NCI-H187 (cell line): ENCODE measurements at places on chromosomes 7 and 10.

DNA sequence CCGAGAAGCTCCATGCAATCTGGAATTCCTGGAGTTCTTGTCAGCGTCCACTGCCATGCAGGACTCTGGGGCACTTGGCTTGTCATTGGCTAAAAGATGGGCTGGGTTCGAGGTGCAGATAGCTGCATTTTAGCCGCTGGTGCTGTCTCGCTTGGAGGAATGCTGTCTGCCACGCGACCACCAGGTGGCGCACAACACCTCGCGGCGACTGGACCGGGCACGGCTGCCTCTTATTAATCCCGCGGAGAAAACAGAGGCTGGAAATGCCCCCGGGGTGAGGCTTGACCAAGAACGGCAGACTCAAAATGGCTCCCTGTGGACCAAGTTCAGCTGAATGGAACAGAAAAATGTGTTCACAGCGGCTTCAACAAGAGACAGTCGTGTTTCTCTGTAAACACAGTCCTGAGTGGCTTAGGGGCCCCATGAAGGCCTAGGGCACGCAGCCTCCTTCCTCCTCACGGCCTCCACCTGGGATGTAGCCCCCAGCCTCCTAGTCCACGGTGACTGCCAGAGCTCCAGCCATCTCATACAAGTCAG, 46.2 kb downstream of the AOC1 start:
- DNase-seq: peak; percentile 63

DNA sequence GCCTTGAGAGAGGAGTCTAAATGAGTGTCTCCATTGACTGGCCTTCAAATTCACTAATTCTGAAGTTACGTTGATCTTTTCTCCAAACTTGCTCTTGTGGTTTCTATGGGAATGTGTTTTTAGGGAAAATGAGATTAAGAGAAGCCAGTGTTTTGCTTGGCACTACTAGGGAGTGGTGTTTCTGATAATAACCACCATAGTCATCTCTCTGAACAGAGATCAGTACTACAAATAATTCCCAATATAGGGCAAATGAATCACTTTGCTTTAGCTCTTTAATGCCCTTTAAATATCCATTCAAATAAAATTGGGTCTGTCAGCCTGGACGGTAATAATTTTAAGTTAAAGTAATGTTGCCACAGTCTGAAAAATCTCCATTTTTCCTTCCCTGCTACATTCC, 90.8 kb downstream of the NRF1 start:
- DNase-seq: no peak

GRCh38 chr10:77486517-77486916, 151.1 kb downstream of the KCNMA1 start:
- no peak for DNase-seq

DNA sequence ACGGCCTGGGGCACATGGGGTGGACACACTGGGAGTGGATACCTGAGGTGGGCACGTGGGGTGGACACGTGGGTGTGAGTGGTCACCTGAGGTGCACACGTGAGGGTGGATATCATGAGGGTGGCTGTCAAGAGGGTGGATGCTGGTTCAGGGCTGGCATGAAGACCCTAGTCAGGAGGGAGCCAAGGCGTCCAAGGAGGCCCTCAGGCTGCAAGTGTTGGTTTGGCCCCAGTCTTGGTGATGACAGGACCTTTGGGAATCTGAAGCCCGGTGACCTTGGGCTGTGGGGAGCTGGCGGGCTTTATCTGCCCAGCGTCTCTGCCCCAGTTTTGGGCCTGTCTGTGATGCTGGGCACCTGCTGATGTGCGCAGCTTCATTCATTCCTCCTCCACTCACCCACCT, 24.9 kb upstream of the PFKFB3 start:
- DNase-seq: no peak

GRCh38 chr7:11294965-11295364, 321.3 kb downstream of the PHF14 start:
- no peak for DNase-seq
